ENCODE measurements at places on chromosomes 12 and 14. TPM values are rescaled to one million over a fixed set of nuclear protein-coding genes. Genes with fewer than 3 reads are reported as not detected.

- DNase-seq = no peak
These were observed 37.3 kb downstream of the GPR135 start for GRCh38 chr14:59427653-59428580.

DNA sequence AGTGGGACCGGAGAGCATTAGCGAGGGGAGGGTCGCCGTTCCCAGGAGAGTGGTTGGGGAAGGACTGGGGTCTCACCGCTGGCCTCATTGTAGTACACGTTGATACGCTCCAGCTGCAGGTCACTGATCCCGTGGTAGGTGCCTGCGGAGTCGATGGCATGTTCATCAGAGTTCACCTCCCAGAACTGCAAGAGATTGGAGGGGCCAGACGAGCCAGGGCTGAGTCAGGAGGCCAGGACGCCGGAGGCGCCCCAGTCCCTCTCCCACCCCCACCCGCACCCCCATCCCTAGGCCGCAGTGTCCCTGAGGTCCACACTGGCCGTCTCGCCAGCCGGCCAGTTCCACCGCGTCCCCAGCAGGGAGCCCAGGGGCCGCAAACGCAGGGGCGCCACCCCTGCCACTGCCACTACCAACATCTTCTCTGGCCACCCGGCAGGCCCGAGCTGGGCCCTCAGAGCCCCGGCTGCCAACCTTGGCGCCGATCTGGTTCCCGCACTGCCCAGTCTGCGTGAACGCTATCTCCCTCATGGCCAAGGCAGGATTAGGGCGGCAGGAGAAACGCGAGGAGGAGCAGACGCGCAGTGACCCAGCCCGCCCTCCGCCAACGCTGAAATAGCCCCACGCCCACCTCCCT is 144.2 kb downstream of the ALG10 start:
- DNase-seq = no peak

- no peak for DNase-seq
These were observed 3.5 kb downstream of the TAC3 start for GRCh38 chr12:57012600-57013465.

DNA sequence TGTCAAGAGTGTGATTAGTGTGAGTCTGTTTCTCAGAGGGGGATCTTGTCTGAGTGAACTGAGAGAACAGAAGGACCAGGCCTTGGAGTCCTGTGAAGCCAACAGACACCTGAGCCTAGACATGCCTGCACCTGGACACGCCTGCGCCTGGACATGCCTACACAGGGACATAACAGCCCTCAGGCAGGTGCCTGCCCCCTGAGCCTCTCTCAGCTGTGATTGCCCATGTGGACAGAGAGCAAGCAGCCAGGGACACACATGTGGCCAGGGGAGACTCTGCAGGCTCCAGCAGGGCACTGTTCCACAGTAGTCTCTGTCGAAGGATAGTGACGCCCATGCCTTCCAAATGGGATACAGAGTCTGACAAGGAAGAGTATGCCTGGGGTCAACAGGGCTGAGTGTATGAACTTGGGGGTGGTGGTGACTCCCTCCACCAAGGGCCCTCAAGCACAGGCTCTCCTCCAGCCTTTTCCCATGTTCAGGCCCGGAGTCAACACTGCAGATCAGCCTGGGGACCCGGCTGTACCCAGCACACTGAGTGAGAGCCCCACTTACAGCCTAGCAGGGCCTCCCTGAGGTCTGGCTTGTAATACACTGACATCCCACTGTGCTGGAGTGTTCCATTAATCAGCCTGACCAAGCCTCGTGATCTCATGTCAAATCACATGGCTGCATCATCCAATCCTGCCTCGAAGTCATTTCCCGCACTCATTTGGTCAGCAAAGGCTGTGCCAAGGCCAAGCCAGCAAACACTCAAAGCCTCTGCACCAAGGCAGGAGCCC is 173.0 kb downstream of the CALM1 start:
- DNase-seq = no peak

HCAR1 gene
- total RNA-seq = 0.07 TPM

KIF5A gene
- 1.6 TPM for total RNA-seq

OLR1 gene
- not detected for total RNA-seq

KRT82 gene
- total RNA-seq = not detected

Data from OCI-LY7 (cell line).